ENCODE measurements at places on chromosomes 3 and 15. TPM values are rescaled to one million over a fixed set of nuclear protein-coding genes. Genes with fewer than 3 reads are reported as not detected.

DNA sequence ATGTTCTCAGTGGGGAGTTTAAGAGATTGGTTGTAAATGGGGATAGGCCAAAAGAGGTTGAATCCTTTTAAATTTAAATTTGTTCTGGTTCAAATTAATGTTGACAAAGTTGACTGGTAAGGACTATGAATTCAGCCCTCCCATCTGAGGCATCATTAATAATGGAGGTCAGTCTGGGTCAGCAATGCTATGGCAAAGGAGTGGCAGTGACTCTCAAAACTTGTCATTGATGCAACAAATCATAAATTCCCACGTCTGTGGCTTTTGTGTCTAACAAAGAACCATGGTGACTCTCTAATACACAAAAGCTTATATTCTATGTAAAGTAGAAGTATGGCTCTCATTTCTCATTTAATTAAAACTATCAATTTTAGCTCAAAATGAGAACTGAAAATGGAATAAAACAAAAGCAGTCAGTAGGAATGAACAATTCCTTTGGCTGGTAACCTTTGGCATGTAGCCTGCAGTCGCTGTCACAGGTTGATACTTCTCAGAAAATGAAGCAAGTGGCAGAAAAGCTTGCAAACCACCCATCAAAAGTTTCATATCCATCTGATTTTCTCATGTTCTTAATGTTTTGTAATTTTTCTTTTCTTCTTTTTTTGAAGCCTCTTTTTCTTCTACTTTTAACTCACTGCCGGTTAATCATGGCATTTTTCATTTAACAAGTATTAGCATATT is 12.2 kb upstream of the ZBED2 start:
- no peak for DNase-seq

PLA2G4D gene
- not detected for total RNA-seq

ACKR4 gene
- total RNA-seq = 0.98 TPM

APOD gene
- total RNA-seq = 1.6 TPM

- no peak for DNase-seq
Measured at GRCh38 chr3:125148836-125149235, 63.7 kb downstream of the SLC12A8 start.

Measured in RPMI7951 (cell line).